Stimulated activated CD8-positive, alpha-beta memory T cell treated with anti-CD3 and anti-CD28 coated beads, Interleukin-15, amount 100 ng/mL, for 48 hours (primary cell): ENCODE measurements at places on chromosomes 6 and 20.

GRCh38 chr6:166296035-166296883, 11.9 kb downstream of the PRR18 start:
- DNase-seq, result no peak

DNA sequence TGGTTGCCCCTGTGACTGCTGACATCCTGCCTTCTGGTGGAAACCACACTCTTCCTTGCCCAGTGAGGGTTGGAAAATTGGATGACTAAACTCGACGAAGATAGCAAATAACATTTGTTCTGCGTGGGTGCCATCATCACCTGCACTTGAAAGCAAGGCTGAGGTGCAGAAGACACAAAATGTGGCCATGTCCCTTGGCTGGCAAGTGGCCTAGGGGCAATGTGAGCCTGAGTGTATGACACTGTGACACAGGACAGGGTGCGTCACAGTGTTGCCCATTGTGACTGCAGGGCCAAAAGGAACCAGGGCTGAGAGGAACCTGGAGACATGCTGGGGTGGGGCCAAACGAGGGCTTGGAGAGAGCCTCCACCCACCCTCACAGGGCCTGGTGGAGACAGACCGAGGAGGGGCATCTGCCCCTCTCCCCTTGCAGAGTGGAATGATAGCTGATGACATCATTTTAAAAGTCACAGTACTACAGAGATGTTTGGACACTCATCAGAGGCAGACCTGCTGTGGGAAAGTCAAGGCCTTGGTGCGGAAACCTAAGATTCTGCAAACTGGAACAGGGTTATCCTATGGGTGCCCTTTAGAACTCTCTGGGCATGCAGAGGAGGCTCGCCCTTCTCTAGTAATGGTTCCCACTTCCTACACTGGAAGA, 12.8 kb upstream of the HLA-F start:
- DNase-seq, result no peak

GRCh38 chr6:54191461-54191860, 80.2 kb downstream of the MLIP start:
- DNase-seq, result no peak

GRCh38 chr20:58700121-58700821, 7.7 kb downstream of the NPEPL1 start:
- DNase-seq, result no peak

- no peak for DNase-seq
Measured at GRCh38 chr6:43105538-43106222, 29.6 kb downstream of the PTK7 start.

DNA sequence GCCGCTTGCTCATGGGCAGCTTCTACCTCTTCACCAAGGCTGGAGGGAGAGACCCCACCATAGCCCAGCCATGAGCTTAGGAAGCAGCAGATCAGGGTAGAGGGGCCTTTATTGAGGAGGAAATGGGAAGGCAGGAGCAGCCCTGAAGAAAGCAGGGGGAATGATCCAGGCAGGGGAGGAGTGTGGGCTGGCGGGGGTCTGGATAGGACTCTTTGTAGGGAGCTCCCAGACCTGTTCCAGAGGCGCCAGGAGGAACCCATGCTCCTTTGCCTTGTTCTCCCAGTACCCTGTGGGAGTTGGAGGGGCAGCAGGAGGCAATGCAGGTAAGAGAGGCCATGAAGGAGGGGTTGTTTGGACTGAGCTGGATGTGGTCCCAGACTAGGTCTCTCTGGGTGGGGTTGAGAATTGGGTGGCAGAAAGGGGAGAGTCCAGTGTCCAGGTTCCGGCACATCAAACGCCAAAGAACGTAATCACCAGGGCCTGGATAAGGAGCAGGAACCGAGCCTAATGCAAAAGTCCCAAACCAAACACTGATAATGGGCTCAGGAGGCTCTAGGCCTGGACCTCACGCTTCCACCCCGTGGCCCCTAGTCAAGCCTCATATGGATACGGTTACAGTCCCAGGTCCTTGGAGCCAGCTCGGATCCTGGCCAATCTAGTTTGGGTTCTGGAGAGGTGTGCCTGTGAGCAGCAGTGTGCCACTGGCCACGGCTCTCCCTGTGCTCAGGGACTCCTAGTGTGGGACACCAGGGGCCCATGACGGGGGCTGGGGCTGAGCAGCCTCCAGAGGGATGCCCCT, 12.1 kb upstream of the PGC start:
- DNase-seq, result no peak

GRCh38 chr6:105021399-105021798, 64.5 kb downstream of the LIN28B start:
- no peak for DNase-seq

DNA sequence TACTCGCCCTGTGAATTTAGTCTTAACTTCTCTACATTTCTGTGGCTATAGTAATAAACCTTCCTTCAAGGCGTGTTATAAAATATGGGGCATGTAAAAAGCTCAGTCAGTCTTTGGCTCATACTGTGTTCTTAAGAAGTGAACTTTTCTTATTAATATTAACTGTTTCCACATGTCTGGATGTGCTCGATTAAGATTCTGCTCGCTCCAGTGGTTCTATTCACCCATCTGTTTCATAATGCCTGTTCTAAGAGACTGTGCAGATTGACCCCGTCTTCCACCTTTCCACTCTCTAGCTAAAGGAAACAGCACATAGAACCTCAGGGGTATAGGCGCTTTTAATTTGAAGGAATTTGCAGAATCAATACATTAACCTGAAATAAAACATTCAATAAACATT, 99.9 kb downstream of the L3MBTL3 start:
- DNase-seq, result no peak

DNA sequence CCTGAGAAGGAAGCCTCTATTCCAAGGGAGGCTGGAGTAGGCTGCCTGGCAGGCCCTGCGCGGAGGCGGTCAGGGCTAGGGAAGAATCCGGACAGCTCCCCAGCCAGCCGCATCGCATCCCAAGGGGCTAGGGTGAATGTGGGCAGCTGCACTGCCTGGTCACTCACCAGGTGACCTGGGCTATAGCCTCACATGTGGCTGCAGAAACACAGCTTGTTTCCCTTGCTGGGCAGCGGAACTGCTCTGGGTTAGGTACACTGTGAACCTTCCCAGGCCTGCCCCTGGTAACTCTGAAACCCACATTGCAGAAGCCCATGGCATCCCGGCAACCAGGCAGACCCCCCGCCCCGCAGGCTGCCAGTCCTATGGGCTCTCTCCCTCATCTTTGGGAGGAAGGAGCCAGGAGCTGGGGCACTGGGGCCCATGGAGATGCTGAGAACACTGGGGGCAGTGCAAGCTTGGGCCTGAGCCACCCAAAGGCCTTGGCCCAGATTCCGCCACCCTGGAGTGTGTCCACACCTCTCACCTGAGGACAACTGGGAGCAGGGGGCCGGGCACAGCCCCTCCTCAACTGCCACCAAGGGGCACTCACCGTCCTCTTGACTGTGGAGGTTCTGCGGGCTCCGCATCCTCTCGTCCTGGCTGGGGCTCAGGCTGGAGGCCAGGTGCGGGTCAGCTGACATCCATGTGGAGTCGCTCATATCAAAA, 111.0 kb downstream of the NOL4L start:
- no peak for DNase-seq

DNA sequence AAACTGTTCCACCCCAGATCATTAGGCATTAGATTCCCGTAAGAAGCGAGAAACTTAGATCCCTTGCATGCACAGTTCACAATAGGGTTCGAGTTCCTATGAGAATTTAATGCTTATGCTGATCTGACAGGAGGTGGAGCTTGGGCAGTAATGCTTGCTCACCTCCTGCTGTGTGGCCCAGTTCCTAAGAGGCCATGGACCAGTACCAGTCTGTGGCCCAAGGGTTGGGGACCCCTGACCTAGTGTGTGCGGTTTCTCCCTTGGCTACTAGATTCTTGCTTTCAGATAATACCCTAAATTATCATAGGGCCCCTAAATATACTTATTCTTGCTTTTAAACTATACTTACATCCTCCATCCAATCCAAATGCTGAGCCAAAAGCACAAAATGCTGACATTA, 1.9 kb upstream of the GPSM3 start:
- no peak for DNase-seq

DNA sequence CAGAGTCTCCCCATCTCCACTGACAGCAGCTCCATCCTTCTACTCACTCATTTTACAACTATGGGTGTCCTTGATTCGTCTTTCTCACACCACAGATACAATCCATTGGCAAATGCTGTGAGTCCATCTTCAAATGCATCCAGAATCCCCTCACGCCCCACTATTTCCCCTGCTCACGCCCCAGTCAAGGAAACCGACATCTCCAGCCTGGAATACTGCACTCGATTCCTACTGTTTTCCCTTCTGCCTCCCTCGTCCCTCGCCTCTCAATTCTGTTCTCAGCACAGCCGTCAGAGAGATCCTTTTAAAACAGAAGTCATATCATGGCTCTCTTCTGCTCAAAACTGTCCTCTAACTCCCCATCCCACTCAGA, 4.7 kb downstream of the HLA-B start:
- DNase-seq, result no peak

GRCh38 chr20:5354901-5355300, 38.1 kb upstream of the PROKR2 start:
- no peak for DNase-seq

DNA sequence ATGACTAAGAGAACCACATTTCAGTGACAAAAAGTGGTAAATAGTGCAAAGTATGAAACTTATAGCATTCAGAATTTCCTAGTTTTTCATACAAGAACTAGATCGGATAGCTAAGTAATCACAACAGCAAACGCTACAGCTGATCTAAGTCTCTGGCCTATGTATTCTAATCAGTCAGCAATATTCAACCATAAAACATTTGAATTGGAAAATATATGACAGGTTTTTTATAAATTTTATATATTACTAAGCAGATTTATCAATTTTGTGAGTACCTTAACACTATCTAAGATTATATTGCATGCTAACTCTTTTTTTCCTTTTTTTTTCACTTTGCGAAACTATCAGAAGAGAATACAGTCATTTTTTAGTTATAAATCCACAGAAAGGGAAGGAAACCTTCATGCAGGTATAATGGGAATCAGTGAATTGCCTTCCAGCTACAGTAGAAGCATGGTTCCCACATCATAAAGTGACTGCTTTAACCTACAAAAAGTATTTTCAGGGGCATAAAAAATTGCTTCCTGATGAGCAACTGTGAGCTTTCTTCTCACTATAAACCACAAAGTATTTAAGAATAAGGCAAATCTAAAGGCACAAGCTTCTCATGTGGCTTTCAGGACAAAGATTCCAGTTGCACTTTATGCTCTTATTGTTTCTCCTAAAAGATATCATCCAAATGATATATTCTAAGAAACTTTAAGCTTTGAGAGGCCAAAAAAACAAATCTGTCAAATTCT, 74.0 kb upstream of the GJE1 start:
- DNase-seq, result no peak

DNA sequence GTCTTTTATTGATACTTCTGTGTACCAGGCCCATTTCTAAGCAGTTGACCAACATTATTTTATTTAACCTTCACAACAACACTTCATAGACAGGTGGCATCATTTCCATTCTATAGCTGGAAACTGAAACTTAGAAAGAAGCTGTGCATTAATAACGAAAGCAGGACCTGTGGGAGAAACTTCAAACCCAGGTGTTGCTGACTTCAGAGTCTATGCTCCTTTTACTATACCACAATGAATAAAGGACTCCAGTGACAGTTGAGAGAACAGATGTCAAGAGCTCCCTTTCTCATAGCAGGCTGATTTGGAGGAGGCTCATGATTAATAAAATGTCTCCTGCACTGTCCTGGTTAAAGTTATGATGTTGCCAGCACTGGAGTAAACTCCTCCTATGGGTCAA, 56.6 kb upstream of the POU3F2 start:
- DNase-seq, result no peak

- DNase-seq, result no peak
Measured at GRCh38 chr6:12165722-12166280, 124.4 kb upstream of the EDN1 start.

GRCh38 chr6:123168892-123169773, 173.1 kb downstream of the CLVS2 start:
- no peak for DNase-seq

GRCh38 chr6:34064675-34065074, 81.2 kb downstream of the GRM4 start:
- no peak for DNase-seq

GRCh38 chr6:89680150-89680549, 41.6 kb upstream of the LYRM2 start:
- DNase-seq, result no peak

DNA sequence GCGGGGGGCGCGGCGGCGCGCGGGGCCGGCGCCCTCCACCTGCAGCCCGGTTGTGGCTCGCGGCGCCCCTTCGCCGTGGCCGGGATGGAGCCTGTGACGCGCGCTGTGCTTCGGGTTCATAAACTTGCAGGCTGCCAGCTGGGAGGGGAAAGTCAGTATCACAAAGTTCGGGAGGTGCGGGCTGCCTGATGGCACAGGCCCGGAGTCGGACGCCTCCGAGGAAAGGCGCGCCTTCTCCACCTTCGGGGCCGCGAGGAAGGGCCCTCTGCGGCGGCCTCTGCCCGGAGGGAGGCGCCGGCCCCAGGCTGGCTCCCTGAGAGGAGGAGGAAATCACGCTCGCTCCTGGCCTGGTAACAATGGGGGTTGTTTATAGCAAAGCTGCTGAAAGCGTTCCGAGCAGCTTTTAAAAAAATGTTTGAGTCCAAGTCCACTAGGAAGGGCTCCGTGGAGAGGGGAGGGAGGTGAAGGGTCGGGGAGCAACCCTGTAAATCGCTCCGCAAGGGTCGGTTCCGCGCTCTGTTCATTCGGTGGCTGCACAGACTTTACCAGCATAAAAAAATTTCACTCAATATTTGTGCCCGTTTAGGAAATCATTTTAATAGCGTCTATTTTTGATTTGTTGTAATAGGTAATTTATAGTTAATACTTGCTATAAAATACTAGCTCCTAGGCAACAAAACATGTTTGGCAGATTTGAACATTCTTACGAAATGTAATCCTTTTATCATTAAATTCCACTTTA, 1.0 kb downstream of the AFDN start:
- no peak for DNase-seq

- no peak for DNase-seq
Measured at GRCh38 chr20:49916146-49917002, 1.0 kb upstream of the SPATA2 start.

DNA sequence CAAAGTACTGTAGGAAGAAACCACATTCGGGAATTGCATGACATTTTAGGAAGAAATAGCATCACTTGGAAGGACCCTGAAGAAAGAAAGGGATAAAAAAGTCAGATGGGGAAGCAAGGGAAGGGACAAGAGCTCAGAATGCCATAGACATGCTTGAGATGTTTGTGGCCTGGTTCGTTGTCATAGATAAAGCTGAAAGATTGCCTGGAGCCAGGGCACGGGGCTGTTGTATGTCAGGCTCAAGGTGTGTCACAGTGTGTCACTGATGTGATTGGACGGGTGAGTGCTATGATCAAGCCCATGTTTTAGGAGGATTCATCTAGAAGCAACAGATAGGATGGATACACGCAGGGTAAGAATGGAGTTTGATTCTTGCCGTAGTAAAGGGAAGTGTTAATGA, 216.2 kb upstream of the SOX4 start:
- no peak for DNase-seq
